Gastroesophageal sphincter (tissue), 4 donors: ENCODE measurements at places on chromosomes 7 and 10.

- ATAC-seq, result no peak
These were observed 37.7 kb upstream of the GOLGA7B start for GRCh38 chr10:97811958-97812357.

DNA sequence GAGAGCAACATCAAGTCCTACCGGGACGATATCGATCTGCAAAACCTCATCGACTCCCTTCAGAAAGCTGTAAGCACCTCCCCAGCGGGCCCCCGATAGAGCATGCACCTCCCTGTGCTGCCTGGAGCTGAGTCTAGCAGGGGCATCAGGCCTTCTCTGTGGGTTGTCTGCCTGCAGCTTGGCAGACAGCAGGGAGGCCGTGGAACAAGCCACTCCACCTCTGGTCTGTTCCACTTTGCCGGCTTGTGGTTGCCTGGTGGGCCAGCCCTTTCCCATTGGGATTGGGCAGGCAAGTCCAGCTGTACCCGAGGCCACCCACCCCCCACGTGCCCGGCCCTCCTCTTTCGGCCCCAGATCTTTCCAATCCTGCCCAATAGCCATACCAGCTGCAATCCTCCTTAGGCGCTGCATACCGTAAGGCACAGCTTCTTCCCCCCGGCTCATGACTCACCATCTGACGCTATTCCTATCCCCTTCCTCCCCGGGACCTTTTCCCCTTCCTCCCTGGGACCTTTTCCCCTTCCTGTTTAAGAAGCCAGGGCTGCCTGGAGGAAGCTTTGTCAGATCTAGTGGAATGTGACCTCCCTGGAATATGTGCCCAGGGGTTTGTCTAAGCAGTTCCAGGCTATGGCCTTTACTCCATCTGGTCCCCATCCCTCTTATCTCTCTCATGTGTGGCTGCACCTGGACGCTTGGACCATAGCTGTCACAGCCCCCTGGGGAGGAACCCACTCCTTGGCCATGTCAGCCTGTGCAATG lies 28.1 kb upstream of the SH2D4B start:
- ATAC-seq, result peak; percentile 61

DNA sequence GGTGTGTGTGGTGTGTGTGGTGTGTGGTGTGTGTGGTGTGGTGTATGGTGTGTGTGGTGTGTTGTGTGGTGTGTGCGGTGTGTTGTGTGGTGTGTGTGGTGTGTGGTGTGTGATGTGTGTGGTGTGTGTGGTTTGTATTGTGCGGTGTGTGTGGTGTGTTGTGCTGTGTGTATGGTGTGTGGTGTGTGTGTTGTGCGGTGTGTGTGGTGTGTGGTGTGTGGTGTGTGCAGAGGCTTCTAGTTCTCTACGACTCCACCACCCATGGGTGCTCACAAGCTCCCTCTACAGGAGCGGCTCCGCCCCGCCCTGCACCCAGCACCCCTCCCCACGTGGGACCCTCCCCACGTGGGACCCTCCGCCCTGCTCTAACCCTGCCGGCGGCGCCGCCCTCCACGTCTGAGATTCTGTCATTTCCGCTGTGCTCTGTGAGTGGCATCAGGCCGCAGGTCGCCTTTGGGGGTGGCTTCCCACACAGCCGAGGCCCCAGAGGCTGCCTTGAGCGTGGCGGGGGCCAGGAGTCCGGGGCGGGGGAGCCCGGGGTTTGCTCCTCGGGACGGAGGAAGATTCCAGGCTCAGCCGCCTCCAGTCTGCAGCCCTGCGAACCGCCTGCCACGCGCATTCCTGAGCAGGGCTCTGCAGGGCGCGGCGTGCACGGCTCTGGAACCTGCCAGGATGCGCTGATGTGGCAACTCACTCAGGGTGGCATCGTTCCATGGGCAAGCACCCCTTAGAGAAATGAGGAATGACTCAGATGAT lies 37.0 kb upstream of the DNAJB6 start:
- no peak for ATAC-seq

DNA sequence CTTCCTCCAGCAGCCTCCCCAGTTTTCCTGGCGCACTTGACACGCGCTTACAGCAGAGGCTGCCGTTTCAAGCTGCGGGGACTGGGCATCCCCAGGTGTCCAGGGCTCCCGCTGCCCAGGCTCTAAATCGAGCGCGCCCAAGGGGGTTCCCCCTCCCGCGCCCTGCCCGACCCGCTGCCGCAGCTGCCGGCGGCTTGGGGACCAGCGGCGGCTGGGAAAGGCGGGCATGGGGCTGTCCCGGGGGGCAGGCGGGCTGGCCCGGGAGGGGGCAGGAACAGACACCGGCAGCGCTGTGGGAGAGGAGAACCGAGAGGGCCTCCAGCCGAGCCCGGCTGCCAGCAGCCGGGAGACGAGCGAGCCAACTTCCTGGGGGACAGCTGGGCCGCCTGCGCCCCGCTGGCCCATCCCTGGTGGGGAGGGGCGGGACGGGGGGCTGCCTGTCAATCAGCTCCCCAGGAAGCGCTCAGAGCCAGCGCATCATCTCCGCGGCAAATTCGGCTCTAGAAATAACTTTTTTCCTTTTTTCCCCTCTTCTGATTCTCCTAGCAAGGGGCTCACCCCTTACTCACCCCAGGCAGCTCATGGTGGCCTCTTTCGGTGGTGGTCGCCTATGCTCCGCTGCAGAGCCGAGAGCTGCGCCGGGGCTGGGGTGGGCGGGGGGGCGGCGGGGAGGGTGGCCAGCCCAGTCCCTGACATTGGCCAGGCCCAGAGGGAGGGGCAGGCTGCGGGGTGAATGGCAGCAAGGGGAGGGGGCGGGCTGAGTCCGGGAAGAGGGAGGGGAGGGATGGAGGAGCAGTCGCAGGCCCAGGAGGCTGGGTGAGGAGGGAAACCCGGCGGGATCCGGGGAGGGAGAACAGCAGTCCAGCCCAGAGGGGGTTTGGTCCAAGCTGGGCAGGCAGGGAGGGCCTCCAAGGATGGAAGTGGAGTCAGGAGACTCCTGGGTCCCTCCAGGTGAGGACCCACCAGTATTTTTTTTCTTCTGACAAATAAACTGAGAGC lies 14.7 kb downstream of the GRID2IP start:
- ATAC-seq, result no peak

DNA sequence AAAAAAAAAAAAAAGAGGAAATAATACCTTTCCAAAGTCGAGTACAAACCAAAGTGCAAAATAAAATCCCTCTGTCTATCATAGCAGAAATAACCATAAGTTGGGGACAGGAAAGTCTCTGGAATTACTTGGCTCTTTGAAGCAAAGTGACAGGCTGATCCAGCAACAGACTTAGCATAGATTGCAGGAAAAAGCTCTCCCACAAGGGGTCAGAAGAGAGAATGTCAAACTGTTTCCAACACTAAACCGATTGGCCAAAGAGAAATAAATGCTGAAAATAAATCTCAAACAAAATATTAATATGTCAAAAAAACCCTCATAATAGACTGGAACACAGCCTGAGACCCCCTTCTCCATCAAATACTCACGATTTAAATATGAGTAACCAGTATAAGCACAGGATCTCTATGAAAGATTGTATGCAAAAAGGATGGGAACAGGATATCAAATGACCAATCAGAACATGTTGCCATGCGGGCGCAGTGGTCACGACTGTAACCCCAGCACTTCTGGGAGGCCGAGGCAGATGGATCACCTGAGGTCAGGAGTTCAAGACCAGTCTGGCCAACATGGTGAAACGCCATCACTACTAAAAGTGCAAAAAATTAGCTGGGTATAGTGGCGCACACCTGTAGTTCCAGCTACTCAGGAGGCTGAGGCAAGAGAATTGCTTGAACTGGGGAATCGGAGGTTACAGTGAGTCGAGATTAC lies 1000.7 kb upstream of the LRRN3 start:
- ATAC-seq, result no peak

DNA sequence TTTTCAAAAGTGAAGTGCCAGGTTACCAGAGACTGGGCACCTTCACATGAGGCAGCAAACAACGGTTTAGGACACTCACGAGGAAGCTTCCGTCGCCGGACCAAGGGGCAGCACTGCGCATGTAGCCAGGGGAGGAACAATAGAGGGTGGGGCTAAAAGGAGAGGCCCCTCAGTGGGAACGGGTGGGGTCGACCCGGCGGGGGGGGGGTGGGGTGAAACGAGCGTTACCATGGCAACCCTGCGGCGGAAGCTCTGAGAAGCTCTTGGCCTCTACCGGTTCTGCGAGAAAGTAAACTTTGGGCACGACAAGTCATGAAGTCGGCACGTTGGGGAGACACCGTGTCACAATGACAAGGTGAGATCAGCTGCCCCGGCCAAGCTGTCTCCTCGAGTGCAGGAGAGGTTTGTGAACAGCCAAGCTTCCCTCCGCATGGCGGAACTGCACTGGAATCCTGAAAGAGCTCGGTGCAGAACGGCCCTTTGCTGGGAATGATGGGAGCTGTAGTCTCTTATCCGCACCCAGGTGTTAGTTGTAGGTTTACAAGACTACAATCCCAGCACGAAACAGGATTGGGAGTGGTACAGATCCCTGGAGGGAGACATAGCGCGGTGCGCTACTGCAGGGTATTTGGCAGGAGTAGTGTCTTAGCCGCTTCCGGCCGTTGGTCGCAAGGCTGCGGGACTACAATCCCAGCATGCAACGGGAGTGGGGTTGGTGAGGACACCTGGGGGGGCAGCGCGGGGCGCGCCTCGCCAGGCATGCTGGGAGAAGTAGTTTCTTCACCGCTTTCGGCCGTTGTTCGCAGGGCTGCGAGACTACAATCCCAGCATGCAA lies 72.8 kb upstream of the ZNF722 start:
- peak; percentile 92 for ATAC-seq

DNA sequence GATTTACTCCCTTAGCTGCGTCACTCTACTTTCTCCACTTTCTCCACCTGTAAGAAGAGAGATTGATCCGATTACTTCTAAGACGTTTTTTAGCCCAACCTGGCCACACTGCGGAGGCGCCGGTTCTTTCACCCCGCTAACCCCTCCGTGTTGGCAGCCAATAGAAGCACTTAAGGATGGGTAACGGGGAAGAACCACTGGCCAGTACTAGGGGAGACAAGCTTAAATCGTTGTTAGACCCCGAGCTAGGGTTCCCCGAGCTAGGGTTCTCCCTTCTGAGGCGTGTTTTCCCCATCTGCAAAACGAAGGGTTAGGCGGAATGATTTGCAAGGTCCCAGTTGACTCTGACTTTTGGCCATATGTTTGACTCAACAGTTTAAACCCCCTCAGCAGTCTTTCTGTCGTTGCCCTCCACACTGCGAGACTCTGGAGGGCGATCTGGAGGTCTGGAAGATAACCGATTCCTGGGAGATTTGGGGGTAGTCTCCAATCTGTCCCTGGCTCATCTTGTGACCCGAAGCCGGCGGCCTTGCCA lies 644 bp downstream of the UMAD1 start:
- no peak for ATAC-seq

- ATAC-seq, result no peak
These were observed 69.3 kb upstream of the DNAJB6 start for GRCh38 chr7:157267516-157267915.

DNA sequence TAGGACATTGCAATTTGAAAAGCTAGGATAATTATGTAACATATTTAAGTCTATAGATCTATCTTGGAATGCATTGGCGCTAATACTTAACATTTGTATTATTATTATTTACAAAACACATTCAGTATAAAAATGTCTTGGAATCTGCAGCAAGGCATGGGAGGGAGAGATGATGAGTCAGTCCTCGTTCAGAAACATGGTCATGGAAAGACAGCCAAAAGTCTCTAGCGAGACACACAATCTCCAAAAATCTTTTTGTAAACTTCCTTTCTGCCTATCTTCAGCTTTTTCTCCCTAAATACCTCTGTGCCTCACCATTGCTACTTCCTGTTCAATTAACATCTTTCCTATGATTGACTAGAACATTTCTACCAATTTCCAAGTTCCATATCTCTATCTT lies 188.4 kb upstream of the CACNA2D1 start:
- no peak for ATAC-seq

- no peak for ATAC-seq
These were observed 68.4 kb downstream of the CACNA2D1 start for GRCh38 chr7:82375129-82375528.

DNA sequence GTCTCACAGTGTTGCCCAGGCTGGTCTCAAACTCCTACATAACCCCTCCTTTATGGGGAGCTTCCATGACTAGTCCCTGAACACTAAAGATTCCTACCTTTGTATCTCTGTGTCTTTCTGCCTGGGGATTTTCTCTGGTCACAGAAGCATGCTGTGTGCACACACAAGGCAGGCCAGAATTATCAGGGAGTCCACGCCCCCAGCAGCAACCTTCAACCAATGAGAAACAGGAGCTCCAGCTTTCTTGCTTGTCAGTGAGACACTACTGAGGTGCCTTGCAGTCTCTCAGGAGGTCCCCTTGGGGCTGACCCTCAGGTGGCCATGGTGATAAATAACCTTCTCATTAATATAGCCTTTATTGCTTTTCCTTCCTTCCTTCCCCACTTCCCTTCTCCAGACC lies 45.1 kb upstream of the AUTS2 start:
- ATAC-seq, result no peak

DNA sequence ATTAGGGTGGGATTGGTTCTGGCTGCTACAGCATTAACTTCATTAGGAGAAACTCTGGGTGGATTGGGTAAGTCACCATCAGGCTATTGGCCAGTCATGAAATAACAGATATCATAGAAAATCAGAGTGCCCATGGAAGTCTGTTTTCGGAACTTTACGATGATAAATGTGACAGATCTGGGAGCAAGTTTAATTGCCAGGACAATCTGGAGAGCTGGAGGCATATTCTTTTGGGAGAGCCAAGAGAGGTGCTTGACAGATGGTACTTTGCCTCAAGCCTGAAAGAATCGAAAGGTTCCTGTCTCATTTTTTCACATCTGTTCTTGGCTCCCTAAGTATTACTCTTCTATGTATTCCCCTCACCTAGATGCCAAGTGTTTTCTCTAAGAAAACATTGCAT lies 369.9 kb downstream of the CNTNAP2 start:
- ATAC-seq, result no peak

- no peak for ATAC-seq
These were observed 94.3 kb upstream of the AFAP1L2 start for GRCh38 chr10:114498413-114499111.

DNA sequence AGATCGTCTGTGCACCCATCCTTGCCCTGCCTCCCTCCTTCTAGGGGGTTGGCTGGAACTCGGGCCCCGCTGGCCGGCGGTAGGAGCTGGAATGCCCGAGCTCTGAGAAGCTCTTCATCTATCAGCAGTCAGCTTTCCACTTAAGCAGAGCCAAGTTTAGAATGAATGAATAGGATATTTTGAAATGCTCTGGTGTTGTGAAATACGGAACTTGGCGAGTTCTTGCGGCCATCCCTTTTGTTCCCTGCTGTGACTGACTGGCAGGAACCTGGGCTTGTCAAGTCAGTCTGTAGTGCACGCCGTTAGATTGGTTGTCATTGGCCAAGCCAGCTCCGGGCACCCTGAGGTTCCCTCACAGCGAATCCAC lies 33.3 kb downstream of the FOXK1 start:
- peak; percentile 89 for ATAC-seq

- peak; percentile 25 for ATAC-seq
These were observed 62.7 kb downstream of the ADCYAP1R1 start for GRCh38 chr7:31114593-31115343.
